GM03348 (cell line): ENCODE measurements at places on chromosomes 6 and 20.

DNA sequence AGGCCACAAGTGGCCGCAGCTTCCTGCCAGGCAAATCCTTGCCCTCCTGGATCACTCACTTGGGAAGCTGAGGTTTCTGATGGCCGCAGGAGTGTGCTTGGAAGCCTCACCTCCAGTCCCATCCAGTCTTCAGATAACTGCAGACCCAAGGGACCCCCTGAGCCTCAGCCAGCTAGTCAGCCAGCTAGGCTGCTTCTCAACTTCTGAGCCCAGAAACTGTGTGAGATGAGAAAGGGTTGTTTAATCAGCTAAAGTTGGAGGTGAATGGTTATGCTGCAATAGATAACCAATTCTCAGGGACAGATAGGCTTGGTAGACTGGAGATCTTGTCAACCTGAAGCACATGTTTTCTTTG, 96.9 kb downstream of the THBS2 start:
- DNase-seq: no peak

- DNase-seq: no peak
These were observed 897.8 kb downstream of the EPHA7 start for GRCh38 chr6:92521553-92521952.

DNA sequence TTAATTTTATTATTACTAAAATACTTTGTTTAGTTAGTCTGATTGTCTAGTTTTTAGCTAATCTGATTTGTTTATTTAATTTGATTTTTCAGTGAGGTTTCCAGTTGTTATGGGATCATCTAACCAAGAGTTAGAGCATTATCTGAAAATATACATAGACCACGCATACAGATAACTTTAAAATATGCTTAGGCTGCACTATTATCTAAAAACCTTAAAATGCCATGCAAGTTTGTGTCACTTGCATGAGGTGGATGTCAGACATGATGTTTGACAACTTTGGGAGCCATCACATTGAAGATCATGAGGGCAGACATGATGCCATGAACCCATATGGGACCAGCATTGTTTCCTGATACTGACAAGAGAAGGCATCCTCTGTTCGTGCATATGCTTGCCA, 610.3 kb downstream of the KHDRBS2 start:
- no peak for DNase-seq

- DNase-seq: no peak
These were observed 155.9 kb downstream of the SLC24A3 start for GRCh38 chr20:19368351-19368750.

- DNase-seq: no peak
These were observed 242.4 kb downstream of the ALDH8A1 start for GRCh38 chr6:134707342-134708031.
